ENCODE measurements at places on chromosomes 2 and 18.

GRCh38 chr2:64987001-64987955 lies 1.9 kb upstream of the SLC1A4 start:
- DNase-seq: peak; percentile 25

DNA sequence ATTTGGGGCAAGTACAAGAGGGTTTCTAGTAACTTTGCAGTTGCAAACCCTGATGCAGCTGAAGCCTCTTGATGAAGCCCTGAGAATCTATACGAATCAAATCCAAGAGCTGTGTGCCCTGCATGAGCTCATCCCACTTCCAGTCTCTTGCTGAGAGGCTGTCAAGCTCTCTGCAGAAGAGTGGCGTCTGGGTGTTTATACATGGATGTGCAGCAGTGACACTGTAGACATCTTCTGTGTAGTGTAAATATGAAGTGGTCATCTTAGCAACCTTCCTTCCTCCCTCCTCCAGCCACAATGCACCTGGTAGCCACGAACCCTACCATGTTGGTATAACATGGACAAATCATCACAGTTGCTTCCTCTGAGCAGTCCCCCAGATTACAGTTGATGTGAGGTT lies 18.4 kb upstream of the KIAA2012 start:
- DNase-seq: no peak

GRCh38 chr2:237451643-237452469 lies 35.2 kb upstream of the MLPH start:
- no peak for DNase-seq

DNA sequence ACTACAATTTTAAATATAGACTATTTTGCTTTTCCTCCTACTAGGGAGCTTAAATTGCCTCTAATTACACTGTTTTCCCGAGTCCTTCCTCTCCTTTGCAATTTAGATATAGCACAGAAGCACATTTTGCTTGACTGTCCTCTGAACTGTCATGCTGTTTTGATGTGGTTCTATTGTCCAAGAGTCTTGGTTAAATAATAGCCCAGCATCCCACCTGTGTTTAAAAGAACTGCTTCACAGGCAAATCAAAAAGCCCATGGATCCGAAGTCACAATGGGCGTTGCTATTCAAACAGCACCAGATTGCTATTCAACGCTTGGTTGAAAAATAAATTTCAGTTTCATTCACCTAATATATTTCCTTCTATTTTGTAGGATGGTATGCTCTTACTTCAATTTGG lies 22.3 kb upstream of the ACTR3 start:
- DNase-seq: no peak

GRCh38 chr2:69242651-69243051 lies 144.4 kb downstream of the GFPT1 start:
- DNase-seq: no peak

DNA sequence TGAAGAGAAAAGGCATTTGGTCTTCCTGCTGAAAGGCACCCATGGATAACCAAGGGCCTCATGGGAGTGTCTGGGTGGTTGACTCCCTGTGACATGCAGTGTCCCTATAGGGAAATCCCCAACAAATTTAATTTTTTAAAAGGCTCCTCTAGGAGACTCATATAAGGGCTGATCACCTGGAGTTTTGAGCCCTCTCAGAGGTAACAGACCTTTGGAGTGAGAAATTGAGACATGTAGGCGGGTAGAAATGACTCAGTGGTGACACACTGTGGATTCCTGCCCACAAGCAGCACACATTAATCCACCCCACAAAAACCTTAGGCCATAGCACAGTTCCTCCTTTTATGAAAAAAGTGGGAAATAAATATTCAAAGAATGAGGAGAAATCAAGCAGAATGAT lies 557.0 kb upstream of the CNTNAP5 start:
- DNase-seq: no peak

GRCh38 chr2:78506301-78506700 lies 519.2 kb upstream of the REG3G start:
- DNase-seq: no peak

DNA sequence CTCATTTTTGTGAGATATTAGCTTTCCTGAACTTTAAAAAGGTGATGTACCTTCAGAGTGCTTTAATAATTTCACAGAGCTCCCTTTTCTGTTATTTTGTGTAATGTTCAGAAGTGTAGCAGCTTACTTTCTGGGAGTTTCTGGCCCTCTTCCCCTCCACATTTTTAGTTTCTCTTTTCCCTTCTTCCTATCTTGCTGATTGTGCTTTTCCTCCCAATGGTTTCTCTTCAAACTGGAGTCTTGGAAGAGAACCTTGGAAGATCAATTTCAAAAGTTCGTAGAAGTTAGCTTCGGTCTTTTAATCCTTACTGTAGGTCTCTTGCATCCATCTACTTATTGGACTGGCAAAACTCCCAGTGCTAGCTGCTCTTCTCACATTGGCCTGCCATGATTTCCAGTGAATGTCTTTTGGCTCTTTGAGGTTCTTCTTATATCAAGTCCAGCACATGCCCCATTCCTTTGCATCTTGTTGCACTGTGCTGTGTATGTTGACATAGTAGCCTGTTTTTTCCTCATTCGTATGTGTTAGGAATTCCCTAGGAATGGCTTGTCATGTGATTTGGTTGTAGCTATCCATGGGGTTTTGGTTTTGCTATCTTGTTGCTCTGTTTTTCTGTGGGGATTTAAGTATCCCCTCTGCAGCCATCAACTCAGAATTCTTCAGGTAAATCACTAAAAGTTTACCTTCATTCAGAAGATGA lies 7.8 kb downstream of the CCNT2 start:
- DNase-seq: no peak

GRCh38 chr2:102442967-102443828 lies 20.2 kb downstream of the IL18RAP start:
- DNase-seq: peak; percentile 4
